Stimulated activated naive CD4-positive, alpha-beta T cell treated with Interleukin-2 at 50 U/mL for 16 hours (primary cell): ENCODE measurements at places on chromosomes 7 and 10.

DNA sequence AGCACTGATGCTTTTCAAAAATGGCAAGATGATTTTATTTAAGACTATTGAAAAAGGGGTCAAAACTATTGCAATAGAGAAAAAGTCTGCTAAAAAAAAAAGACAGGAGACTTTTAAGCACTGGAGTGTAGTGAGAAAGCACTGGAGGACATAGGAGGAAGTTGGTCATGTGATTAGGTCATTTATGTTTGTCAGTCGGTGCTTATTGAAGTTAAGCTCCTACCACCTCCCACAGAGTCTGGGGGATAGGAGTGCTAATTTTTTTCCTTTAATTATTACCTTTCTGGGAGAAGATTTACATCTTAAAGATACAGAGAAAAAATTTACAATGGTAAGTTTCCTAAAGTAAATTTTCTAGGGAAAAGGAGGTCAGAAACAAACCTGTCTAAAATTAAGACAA lies 80.2 kb upstream of the TMEM229A start:
- DNase-seq, result no peak

GRCh38 chr10:120005207-120006201 lies 113.0 kb downstream of the SEC23IP start:
- DNase-seq, result no peak

DNA sequence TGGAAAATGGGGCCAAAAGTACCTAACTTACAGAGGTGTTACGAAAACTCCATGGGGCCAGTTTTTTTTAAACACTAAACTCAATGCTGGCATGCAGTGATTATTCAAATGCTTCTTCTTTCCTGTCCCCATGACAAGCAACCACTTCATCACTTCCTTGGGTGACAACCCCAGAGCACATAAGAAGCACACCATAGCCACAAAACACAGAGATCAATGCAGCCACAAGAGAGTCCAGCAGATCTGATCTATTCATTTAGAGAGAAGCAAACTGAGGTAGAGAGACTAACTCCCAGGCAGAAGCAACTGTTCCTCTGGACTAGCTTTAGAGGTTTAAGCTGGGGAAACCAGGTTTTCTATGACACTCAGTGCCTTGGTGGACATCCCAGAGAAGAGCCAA lies 180.0 kb downstream of the GRID1 start:
- no peak for DNase-seq

DNA sequence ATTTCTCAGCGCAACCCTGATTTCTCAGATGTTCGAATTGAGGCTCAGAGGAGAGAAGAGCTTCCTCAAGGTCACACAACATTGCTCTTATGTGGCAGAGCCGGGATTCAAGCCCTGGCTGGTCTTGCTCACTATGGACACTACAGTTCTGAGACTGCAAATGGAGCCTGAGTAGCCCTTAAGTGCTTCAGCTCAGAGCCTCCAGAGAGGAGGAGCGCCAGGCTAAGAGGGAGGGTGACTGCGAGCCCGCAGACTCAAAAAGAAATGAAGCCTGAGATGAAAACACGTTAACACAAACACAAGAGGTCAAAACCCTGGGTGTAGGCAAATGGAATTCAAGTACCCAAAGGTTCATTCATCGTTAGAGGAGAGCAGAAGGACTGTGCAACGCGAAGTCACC lies 13.9 kb downstream of the ARHGAP22 start:
- DNase-seq, result no peak
